NCI-H774 (cell line): ENCODE measurements at places on chromosomes 11 and 22.

GRCh38 chr11:289398-289711 lies 429 bp downstream of the PGGHG start:
- DNase-seq, result no peak

DNA sequence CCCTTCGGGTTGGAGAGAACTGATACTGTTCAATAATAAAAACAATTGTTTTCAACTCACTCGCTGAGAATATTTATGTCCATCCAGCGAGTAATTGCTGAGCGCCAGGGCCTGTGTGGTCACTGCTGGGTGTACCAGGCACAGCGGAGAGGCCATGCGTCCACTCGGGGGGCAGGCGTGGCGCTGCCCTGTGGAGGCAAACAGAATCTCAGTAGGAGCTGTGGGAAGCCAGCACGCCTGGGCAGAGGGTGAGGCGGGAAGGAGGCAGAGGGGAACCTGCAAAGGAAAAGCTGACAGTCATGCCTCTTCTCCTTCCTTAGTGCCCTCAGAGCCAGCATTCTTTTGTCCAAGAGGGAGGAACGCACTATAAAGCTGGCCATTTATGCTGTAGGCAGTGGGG lies 11.4 kb downstream of the GLB1L3 start:
- DNase-seq, result no peak

- DNase-seq, result no peak
Observed at GRCh38 chr11:34242037-34242625, 115.7 kb downstream of the ABTB2 start.

GRCh38 chr22:50022171-50022819 lies 9.7 kb upstream of the IL17REL start:
- no peak for DNase-seq

DNA sequence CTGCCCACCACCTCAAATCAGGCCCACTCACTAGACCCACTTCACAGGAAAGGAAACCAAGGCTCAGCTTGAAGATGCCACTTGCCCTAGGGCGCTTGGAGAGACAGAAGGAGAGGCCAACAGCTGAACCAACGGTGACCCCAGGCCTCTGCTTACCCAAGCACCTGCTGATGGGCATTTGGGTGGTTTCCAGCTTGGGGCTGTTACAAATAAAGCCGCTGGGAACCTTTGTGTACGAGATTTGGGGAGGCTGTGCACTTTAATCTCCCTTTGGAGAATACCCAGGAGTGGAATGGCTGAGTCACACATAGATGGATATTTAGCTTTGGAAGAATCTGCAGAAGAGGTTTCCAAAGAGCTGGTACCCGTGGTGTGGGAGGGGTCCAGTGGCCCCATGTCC lies 50.9 kb upstream of the LINC01488 start:
- no peak for DNase-seq
